ENCODE measurements at places on chromosomes 11 and 22.

- DNase-seq, result no peak
Observed at GRCh38 chr11:37718431-37718999, 1120.5 kb upstream of the RAG2 start.

GRCh38 chr22:39906207-39906606 lies 5.3 kb downstream of the GRAP2 start:
- DNase-seq, result no peak

GRCh38 chr22:37222440-37222971 lies 10.2 kb upstream of the SSTR3 start:
- DNase-seq, result no peak

DNA sequence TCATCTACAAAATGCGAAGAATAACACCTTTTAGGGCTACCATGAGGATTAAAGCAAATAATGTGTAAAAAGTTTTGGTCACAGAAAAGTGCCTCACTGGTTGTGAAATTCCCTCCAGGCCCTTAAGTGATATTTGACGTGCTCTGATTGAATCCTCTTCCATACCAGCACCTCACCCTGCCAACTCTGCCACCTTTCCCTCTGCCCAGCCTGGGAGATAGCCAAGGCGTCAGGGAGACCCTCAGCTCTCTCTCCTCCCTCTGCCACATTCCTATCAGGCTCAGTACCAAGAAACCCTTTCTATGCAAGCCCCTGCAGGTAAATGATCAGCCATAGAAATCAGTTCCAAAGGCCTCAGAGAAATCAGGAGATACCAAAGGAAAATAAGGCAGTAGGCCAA lies 21.4 kb downstream of the PLEKHA7 start:
- DNase-seq, result no peak

DNA sequence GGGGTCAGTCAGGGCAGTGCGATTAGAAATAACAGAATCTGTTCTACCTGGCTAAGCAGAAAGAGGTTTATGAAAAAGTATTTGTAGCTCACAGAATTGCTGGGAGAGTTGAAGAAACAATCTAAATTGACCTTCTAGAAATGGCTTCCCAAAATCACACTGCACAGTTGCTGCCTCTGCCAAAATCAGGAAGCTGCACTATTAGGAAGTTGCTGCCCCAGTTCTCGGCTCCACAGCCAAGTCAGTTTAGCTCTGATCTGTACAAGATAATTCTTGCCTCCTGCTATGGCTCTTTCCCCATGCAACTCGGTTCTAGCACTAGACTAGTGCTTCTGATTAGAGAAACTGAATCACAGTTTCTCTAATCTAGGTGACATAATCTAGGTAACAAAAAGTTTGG lies 16.0 kb upstream of the CCDC90B start:
- DNase-seq, result no peak

DNA sequence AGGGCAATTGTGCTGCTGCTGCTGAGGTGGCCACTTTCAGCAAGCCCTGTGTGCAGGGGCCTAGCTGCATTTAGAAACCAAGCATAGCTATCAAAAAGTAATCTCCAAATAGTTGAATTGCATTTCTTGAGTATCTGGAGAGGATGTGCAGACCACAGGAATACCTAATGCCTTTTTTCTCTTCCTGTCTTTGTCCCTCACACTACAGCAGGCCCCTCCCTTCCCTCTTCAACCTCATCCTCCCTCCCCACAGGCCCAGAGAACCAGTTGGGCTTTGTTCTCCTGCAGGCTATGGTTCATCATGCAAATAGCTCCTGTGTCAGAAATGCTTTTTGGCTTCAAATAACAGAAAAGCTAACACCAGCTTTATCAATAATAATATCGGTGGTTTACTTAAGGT lies 47.7 kb downstream of the DKK3 start:
- DNase-seq, result no peak

GRCh38 chr11:23991165-23991539 lies 505.7 kb upstream of the LUZP2 start:
- no peak for DNase-seq

DNA sequence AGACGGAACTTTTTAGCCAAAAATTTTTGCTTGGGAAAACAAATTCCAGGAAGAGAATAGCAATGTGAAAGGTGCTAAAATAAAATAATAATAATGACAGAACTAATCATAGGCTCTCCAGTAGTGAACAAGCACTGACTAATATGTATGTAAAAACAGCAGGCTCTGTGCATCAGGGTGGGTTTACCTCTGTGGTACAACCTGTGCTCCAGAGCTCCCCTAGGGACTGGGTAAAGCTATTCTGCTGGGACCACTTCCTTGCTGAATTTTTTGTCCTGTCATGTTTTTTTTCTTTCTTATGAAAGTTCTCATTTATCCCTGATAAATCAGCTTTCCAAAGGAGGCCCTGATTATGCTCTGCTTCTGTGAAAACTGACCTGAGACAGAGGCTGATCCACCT lies 18.8 kb downstream of the LUZP2 start:
- no peak for DNase-seq

DNA sequence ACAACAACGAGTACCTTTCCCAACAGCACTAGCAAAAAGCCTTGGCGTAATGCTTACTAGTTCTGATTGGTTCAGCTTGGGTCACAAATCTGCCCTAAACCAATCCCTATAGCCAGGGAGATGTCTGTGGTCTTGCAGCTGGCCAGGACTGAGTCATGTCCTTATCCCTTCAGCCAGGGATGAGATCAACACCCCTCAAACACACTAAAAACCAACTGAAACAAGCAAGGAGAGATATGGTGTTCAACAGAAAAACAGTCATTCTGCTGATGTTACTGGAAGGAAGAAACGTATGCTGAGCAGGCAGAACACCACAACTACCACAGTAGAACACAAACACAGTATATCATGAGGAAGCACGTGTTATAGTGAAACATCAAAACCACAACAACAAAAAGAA lies 375.6 kb downstream of the LARGE1 start:
- DNase-seq, result no peak

- no peak for DNase-seq
Observed at GRCh38 chr11:68691402-68691784, 7.0 kb downstream of the GAL start.

DNA sequence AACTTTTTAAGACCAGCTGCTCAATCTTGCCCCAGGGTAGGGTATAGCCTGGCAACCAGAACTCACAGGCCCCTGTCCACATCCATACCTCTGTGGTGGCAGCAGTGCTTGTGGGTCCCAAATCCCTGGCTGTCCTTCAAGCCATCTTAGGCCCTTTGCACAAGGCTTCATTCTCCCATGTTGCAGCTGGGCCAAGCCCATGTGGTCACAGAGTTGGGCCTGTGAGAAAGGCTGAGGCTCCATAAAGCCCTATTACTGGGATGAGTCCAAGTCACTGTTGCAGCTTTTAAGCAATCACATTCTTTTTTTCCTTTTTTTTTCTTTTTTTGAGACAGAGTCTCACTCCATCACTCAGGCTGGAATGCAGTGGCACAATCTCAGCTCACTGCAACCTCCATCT lies 47.9 kb upstream of the SLC25A1 start:
- DNase-seq, result no peak

DNA sequence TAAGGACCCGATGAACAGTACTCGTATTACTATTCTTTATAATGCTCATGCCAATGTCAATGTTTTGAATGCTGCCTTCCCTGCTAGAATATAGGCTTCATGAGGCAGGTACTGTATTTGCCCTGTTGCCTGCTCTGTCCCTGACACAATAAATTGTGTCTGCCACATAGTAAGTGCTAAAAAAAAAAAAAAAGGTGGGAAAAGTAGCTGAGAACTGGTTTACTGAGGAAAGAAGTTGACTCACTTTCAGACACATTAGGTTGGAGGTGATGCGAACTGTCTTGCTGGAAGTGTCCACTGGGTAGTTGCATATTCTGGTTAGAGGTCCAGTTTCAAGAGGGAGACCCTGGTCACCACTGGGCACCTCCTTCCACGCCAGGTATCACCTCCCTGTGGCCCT lies 255.9 kb downstream of the KIRREL3 start:
- DNase-seq, result no peak

GRCh38 chr22:46073683-46074504 lies 76.4 kb upstream of the PPARA start:
- peak; percentile 57 for DNase-seq

DNA sequence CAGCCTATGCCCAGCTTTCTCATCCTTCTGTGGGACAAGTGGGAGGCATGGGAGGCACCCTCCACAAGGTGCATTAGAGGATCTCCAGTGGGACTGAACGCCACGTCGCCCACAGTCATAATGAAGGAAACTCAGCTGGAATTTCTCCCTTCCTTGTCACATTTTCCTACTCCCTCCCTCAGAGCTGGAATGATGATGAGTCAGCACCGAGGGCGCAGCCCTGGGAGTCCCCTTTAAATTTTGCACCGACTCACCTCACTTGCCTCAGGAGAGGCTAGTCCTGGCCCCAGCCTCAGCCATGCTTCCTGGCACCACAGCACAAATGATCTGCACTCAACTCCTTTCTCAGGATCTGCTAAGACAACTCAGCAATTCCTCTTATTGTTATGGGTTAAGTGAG lies 34.3 kb downstream of the DBX1 start:
- no peak for DNase-seq

DNA sequence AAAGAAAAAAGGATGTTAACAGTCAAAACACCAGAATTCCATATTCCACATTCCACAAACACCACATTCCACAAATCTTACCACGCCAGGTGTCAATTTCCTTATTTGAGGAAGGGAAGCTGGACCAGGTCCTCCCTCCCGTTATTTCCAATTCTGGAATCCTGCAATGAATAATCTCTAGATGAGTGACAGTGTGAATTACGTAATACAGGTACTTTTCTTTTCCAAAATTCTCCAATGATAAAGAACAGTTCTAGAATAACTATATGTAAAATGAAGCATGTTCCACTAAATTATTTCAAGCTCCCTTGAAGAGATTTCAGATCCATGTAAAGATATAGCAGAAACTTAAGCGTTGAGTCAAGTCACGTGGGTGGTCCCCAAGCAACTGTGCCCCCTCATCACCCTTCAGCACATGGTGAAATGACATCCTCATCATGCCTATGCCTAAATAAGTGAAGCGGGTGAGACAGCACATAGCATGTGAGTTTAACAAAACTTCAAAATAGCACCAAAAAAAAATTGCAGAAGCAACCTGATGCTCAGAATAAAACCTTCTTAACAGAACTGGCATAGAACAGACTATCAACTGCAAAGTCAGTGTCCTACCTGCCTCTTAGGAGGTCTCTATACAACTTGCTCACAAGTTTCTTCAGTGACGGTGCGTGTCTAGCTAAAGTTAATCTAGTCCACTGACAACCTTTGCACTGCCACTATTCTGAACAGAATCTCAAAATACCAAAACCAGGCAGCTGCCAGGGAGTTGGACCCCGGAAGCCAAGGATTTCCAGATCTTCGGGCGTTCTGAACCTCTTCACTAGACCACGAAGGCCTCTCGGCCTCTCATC lies 876 bp downstream of the NFRKB start:
- DNase-seq, result no peak

GRCh38 chr11:944711-945470 lies 19.2 kb downstream of the AP2A2 start:
- DNase-seq, result no peak

- no peak for DNase-seq
Observed at GRCh38 chr11:74179234-74180052, 8.4 kb downstream of the PPME1 start.

DNA sequence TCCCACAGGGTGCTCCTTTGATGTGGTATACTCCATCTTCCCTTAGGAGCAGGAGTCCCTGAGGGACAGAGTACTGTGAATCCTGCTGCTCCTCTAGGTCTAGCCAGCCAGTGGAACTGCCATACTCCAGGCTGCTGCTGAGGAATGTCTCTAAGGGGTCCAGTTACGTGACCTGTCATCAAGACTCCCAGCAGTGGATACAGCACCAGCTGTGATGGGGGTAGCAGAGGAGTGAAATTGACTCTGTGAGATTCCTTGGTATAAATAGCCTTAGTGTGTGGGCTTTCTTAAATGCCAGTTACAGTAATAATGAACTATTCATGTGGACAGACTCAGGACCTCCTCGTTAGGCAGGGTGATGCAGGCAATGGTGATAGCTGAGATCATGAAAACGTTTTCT lies 140.4 kb upstream of the LUZP2 start:
- no peak for DNase-seq

- no peak for DNase-seq
Observed at GRCh38 chr22:39174498-39175352, 22.2 kb upstream of the CBX7 start.

- no peak for DNase-seq
Observed at GRCh38 chr11:1656061-1656441, 26.5 kb downstream of the KRTAP5-5 start.
